GM12892 (cell line): ENCODE measurements at places on chromosomes 12 and 14.

DNA sequence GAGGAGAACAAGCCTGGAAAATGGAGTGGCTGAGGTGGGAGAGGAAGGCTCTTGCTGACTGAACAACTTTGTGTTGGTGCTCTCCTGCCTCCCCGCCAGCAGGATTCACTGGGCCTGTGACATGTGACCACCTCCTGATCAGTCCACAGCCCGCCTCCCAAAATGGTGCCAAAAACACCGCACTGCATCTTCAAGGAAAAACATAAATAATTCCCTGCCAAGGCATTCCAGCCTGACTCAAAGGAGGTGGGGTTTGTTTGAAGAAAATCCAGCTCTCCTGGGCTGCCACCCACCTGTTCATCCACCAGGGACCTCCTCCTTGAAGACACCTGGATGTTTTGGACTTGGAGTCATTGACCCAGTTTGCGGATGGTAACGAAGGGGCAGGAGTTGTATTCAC lies 83.8 kb upstream of the PIWIL1 start:
- DNase-seq, result no peak

DNA sequence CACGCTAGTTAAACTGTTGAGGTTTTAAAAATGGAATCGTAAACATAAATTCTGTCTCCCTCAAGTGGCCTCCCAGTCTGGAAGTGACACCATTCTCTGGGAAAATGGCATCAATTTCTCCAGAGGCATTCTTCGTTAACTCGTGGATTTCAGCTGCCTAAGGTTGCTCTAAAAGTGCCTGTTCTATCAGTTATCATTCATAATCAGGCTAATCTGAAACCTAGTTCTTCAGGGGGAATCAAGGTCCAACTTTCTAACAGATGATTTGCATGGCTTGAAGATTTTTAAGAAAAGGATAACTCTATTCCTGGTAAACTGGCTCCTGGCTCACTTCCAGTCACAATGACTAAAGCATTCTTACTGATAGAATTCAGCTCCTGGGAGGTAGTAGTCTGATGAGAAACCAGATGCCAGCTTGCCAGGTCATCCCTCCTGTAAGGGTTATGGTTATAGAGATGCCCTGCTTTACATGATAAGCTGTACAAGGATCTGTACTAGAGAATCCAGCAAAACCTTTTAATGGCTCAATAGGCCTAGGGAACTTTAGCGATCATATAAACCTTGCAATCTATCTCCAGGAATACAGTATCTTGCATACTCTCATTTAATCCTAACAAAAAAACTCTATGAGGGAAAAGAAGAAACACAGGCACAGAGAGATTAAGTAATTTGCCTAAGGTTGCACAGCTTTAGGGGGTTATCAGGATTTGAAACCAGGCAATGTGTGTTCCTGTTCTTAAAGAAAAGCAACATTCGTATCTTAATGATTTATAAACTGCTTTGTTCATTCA lies 1.5 kb downstream of the L3HYPDH start:
- DNase-seq, result no peak

- no peak for DNase-seq
These were observed 61.0 kb downstream of the NT5DC3 start for GRCh38 chr12:103780093-103780440.

GRCh38 chr12:116138364-116138763 lies 139.1 kb downstream of the MED13L start:
- DNase-seq, result no peak

- no peak for DNase-seq
These were observed 16.5 kb downstream of the KRT7 start for GRCh38 chr12:52249511-52250047.

- DNase-seq, result no peak
These were observed 328.8 kb downstream of the ADGRD1 start for GRCh38 chr12:131282292-131283080.

- DNase-seq, result no peak
These were observed 17.9 kb upstream of the MGST1 start for GRCh38 chr12:16329594-16329993.

- DNase-seq, result no peak
These were observed 32.1 kb downstream of the GALNT16 start for GRCh38 chr14:69291891-69292561.

DNA sequence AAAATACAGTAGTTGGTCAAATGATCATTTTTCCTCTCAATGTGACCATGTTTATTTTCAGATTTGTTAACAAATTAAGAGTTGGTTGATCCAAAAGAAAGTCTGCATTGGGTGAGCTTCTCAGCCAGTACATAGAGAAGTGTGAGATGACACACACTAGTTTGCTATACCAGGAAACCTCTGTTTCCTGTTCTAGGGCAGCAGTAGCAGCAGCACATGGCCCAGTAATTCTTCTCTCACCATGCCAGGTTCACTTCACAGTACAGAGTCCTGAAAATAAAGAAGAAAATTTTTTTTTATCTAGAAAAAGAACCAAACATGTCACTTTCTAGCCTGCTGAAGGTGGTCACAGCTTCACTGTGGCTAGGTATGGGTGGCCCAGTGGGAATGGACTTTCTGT lies 250.2 kb upstream of the OR4E1 start:
- no peak for DNase-seq

- no peak for DNase-seq
These were observed 1044.9 kb upstream of the FLRT2 start for GRCh38 chr14:84485036-84485435.

- DNase-seq, result no peak
These were observed 18.2 kb downstream of the CEP128 start for GRCh38 chr14:80923368-80923767.

GRCh38 chr14:77305696-77306095 lies 15.0 kb downstream of the POMT2 start:
- no peak for DNase-seq

DNA sequence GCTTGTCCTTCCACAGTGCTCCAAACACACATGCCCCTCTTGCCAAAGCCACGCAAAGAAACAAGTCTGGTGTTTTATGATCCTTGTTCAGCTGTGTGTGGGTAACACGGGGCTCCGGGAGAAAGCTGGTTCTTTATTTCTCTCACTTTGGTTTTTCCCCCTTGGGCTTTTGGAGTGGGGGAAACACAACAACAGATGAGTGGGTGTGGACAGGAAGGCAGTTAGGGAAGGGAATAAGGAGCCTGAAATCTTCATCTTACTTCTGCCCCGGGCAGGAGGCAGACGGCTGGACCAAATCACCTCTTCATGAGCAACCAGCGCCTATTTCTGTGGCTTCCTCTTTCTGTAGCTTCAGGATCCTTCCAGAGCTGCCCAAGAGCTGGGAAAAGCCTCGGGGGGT lies 218.5 kb downstream of the PHETA1 start:
- no peak for DNase-seq

DNA sequence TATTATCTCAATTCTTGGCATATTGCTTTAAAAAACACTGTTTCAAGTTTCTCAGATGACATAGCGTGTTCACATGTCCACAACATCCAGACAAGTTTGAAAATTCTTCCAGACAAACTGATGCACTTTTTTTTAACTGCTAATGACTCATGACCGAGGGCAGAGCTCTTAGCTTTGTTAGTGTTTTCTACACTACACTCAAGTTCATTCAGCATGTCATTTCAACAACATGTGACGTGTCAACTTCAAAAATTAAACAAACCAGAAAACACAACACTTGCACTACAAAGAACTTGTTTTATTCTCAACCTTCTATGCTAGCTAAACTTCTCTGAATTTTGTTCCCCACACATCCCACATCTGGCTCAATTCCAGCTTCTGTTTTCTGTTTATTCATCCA lies 1186.3 kb upstream of the FLRT2 start:
- no peak for DNase-seq

DNA sequence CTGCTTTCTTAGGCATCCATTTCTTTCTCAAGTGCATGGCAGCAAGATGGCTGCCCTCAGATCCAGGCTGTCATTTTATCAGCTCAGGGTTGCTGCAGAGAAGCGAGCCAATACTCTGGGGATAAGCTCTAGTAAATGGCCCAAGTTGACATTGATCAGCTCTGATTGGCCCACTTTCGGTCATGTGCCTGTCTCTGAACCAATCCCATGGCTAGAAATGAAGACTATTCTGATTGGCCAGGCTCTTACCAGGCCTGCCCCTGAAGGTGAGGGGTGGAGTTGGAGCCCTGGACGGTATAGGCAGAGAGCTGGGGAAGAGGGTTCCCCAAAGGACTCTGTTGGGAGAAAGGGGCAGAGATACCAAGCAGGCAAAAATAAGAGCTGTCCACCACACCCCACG lies 41.4 kb downstream of the MYO1H start:
- no peak for DNase-seq

GRCh38 chr12:42981379-42981778 lies 391.8 kb upstream of the PRICKLE1 start:
- DNase-seq, result no peak

GRCh38 chr12:103680591-103681141 lies 93.6 kb downstream of the STAB2 start:
- no peak for DNase-seq

DNA sequence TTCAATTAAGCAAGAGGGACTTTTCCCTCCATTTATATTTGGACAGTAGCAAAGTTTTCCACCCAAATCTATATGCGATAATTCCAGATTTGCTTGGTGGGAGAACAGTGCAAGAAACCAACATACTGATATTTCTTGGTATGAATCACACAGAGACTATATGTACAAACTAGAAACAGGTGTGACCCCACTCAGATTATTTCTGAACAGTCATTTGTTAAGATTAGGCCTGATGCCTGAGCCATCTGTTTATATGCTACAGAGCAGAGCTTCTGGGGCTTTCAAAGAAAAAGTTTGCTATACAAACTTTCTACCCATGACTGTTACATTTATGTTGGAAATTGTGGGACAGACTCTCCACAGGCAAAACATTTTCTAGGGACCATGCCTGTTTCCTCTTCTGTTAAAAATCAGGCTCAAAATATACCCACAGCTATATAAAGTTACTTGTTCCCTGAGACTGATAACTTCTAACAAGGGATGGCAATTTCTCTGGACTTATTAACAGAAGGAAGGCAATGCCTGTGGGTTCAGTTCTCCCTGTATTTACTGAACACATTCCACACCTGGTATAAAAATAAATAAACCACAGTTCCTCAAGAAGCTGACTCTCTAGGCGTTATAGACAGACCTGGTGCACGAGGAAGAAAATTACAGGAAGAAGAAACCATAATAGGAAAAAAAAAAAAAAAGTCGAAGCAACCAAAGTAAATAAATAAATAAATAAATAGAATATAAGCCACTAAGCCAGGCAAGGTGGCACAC lies 8.0 kb downstream of the PTPN21 start:
- DNase-seq, result no peak

GRCh38 chr12:123094349-123095077 lies 56.4 kb downstream of the PITPNM2 start:
- no peak for DNase-seq

GRCh38 chr14:89900802-89901201 lies 53.7 kb downstream of the EFCAB11 start:
- DNase-seq, result no peak

DNA sequence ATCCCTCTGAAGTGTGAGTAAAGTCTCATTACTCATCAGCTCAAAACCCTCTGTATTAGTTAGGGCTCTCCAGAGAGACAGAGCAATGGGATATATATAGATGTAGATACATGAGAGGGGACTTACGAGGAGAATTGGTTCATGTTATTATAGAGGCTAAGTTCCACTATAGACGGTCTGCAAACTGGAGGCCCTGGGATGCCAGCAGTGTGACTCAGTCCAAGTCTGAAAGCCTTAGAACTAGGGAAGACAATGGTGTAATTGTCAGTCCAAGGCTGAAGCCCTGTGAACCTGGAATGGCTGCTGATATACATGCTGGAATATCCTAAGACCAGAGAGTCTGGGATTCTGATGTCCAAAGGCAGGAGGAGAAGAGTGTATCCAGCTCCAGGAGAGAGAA lies 57.3 kb upstream of the CEP83 start:
- DNase-seq, result no peak

GRCh38 chr14:70842851-70843462 lies 33.6 kb upstream of the MAP3K9 start:
- DNase-seq, result no peak

GRCh38 chr12:124217508-124218242 lies 77.2 kb upstream of the RFLNA start:
- DNase-seq, result no peak

GRCh38 chr12:27711317-27711682 lies 668 bp downstream of the MRPS35 start:
- no peak for DNase-seq

- no peak for DNase-seq
These were observed 2.5 kb downstream of the CD163 start for GRCh38 chr12:7501031-7501588.

- DNase-seq, result no peak
These were observed 120.4 kb upstream of the CNOT2 start for GRCh38 chr12:70122804-70123203.

GRCh38 chr12:41277946-41278267 lies 89.8 kb downstream of the PDZRN4 start:
- no peak for DNase-seq

DNA sequence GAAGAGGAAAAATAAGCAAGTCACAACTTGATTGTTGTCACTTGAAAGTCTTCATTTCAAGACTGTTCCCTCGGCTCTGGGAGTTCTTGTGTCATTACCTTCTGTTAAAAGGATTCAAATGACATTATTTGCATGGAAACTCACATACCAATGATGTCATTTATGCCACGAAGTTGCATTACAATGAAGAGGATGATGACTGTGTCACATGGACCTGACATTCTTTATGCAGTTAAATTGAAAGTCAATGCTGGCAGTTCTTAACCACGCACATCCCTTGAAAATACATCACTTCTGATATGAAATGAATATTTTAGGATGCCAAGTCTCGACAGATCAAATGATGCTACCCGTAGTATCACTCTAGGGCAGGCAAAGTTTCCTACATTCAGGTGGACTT lies 1069.5 kb downstream of the VRK1 start:
- no peak for DNase-seq

DNA sequence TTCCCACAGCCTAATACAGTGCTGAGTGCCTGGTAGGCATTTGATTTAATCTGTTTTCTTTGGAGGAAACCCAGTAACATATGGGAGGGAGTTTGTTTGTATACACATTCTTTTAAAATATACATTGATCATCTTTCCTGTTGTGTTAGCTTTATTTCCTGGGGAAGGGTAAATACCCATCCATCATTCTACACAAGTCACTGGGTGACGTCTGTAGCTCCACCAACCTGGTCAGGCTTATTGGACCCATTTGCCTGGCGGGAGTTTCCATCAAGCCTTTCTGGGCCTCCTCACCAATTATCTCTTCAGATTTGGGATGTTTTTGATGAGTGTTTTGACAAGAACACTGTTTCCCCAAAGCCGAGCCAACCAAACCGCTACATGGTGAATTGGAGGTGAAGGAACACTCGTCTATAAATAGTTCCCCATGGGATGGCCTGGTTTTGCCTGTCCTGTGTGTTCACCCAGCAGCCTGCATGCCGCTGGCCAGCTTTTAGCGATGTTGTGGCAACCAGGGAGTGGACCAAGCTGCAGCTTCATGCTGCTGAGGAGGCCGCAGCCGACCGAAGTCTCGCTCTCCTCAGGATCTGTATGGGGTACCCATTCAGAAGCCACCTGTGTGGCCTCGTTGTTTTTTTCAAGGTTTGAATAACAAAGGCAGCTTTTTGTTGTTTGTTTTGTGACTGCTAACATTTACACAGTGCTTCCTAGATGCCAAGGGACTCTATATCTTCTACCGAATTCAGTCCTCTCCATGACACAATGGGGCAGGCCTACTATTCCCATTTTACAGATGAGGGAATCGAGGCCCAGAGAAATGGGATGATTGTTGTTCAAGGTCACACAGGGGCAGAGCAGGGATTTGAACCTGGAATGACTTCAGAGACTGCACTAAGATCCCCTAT lies 22.6 kb downstream of the PLXNC1 start:
- no peak for DNase-seq

- no peak for DNase-seq
These were observed 21.4 kb downstream of the B4GALNT3 start for GRCh38 chr12:480831-481816.
